ENCODE measurements at places on chromosomes 1 and 21.

- DNase-seq: no peak
Measured at GRCh38 chr1:11395616-11396015, 83.3 kb upstream of the DISP3 start.

- no peak for DNase-seq
Measured at GRCh38 chr1:204692841-204693356, 7.4 kb upstream of the LRRN2 start.

- no peak for DNase-seq
Measured at GRCh38 chr1:162020150-162020549, 3.5 kb downstream of the OLFML2B start.

DNA sequence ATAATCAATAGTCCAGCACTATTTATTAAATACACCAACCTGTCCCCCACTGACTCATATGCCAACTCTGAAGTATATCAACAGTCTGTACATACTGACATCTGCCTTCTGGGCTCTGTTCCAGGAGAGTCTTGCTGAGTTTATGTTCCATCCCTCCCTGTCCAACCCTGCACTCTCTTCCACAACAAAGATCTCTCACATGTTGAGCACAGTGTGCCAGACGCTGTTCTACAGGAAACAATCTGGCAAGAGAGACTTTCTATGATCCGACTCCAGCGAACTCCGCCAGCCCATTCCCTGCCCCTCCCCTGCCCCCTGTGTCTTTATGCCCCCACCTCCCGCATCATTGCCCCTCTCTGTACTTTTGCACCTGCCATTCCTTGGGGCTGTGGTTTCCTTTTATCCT lies 3.4 kb downstream of the LACTBL1 start:
- peak; percentile 47 for DNase-seq

DNA sequence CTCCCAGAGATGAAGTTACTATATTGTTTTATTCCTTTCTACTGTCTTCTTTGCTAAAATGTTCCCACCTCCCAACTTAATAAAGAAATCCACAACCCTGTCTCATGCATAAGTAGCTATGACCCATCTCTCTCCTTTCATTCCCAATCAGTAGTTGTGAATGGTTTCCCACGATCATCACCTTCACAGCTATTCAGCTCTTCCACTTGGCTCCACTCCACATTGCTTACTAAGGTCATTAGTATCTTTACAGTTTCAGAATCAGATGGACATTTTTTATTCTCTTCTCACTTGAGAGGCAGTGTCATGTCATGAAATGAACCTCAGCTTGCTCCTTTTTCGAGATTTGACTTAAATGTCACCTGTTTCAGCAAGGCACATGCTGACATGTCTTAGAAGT lies 47.1 kb upstream of the COG2 start:
- no peak for DNase-seq

- no peak for DNase-seq
Measured at GRCh38 chr1:235336903-235337302, 8.5 kb downstream of the GGPS1 start.

DNA sequence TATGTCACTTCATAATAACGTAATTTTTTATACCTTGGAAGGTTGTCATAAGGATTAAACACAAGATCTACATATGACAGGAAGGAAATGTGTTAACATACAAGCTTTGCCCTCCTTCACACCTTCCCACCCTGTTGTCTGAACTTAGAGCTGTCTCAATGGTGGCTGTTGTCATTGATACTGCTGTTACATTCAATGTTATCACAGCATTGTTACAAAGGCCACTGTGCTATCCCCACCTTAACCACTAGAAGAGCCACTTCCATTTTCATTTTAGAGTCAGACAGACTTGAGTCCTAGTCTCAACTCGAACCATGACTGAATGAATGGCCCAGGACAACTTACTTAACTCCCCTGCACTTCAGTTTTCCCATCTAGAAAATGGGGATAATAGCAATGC lies 31.2 kb downstream of the TAS1R2 start:
- no peak for DNase-seq

- DNase-seq: no peak
Measured at GRCh38 chr1:165011991-165012531, 344.5 kb downstream of the LMX1A start.

GRCh38 chr21:26595971-26596370 lies 22.9 kb upstream of the CYYR1 start:
- no peak for DNase-seq

DNA sequence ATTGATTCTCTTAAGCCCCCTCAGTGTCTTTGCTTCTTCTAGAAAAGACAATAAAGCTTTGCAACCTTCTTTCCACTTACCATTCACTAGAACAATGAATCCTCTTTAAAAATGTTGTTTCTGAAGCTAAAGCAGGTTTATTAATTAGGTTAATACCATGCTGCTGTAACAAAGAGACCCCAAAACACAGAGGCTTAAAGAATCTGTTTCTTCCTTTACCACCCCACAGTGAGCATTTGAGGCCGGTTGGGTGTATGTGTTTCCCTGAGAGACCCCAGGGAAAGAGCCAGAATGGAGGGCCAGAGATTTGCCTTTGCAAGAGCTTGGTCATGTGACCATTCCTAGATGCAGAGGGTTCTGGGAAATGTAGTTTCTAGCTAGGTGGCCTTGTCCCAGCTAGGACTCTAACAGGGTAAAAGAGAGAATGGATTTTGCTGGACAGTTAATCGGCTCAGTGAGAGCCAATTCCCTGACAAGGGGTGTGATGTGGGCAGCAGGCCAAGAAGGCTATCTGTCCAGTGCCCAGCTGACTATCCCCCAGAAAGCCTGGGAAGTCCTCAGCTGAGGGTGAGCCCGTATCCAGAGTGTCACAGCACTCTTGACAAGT lies 191.8 kb upstream of the TMEM51 start:
- no peak for DNase-seq

- DNase-seq: no peak
Measured at GRCh38 chr1:156608981-156609380, 7.7 kb upstream of the GPATCH4 start.

DNA sequence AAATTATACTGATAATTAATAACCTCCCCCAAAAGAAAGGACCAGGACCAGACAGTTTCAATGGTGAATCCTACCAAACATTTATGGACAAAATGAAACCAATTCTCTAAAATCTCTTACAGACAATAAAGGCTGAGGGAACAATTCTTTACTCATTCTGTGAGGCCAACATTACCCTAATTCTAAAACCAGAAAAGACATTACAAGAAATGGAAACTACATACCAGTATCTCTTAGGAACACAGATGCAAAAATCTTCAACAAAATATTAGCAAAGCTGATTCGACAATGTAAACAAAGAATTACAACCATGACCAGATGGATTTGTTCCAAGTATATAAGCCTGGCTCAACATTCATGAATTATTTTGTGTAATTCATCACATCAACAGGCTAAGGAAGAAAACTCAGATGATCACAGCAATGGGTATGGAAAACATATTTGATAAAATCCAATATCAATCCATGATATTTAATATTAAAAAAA lies 8.6 kb downstream of the TMED5 start:
- DNase-seq: no peak

DNA sequence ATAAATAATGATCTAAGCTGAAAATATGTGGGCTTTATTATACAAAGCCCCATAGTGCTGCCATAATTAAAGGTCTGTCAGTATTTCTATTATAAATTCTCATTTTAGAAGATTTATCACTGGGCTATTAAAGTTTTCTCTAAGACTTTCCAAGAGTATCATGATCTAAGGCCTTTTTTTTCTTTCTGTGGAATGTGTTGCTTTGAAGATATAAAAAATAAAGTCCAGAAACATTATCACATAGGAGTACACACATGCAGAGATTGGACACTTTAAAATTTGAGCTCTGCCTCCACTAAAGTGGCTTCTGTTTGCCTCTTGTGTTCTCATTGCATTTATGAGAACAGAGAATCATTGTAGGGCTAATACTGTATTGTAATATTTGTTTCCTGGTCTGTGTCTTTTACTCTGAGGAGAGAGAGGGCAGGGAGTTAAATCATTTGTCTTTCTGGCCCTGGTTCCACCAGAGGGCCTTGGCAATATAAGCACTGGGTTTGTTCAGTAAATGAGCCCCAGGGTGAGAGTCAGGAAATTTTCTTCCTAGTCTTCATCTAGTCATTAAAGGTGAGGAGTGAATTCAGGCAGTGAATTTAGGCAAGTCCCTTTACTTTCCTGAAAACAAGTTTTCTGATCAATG lies 70.2 kb downstream of the NFIA start:
- no peak for DNase-seq

GRCh38 chr1:164320790-164321731 lies 237.9 kb upstream of the PBX1 start:
- no peak for DNase-seq

DNA sequence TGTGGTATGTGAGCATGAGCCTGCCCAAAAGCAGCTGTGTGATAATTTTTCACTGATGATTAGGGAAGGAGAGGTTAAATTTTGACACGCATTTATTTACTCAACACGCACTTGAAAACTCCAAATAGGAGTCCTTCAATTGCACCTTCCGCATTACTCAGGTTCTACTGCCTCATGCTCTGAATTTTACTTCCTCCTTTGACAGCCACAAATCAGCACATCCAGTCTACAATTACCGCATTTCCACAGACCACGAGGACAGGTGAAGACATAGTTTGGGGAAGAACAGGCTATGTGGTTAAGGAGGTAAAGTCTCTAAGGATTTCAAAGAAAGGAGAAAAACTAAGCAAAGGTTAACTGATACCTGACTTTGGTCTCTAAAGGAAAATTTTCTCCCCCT lies 2.6 kb downstream of the CAPN8 start:
- no peak for DNase-seq

- DNase-seq: no peak
Measured at GRCh38 chr1:153557877-153558276, 7.8 kb downstream of the S100A2 start.

DNA sequence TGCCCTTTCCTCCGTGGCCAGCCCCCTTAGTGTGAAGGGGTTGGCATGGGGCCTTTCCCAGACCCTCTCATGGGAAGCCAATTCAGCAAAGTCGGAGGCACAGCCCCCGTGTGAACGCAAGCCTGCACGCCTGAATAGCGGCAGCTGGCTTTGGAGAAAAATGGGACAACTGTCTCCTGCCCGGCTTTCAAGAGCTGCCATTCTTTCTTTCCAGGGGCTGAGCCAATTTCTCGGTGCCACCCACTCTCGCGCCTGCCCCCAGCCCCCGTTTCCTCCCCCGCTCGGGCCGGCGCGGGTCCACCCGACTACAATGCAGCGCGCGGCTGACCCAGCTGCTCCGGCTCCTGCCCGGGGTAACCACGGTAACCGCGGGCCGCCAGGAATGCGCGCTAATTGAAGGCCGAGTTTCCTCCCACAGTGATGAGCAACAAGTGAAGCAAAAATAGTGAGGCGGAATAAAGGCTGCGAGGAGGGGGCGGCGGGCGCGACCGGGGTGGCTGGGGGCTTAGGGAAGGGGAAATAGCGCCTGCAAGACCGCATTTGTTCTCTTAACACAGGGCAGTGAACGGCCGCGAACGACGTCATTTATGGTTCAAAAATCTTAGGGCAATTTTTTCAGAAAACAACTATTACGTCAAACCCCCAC lies 27.8 kb downstream of the ILDR2 start:
- DNase-seq: peak; percentile 24

DNA sequence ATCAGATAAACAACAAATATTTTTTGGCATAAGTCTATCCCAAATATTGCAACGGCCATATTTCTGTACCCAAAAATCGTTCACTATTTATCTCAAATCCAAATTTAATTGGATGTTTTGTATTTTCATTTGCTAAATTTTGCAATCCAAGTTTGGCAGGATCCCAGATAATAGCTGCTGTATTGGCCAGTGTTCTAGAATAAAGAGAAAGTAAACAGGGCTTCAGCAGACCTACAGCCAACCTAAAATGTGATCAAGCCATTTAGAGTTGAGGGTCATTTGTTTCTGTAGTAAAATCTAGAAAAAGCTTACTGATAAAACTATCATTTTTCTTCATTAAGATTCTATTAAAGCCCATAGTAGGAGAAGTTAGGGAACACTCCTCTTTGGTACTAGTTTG lies 506.6 kb upstream of the PTBP2 start:
- no peak for DNase-seq

DNA sequence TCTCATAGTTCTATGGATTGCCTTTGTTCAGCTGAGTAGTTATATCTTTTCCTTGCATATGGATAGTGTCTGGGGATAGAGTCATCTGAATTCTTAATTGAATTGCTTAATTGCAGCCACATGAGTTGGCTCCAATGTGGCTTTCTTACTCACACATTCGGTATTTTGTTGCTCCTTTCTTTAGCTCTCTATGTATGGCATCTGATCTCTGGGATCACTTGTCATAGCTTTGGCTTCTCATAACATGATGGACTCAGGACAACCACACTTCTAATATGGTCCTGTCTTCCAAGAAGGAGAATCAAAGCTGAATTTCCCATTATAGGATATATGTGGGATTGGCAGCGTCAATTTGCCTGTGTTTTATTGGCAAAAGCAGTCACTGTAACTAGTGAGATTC lies 716.2 kb downstream of the NCAM2 start:
- peak; percentile 89 for DNase-seq

Data from non-pigmented ciliary epithelial cell (primary cell).